Endothelial cell of umbilical vein (primary cell): ENCODE measurements at places on chromosomes 6 and 20. TPM values are rescaled to one million over a fixed set of nuclear protein-coding genes. Genes with fewer than 3 reads are reported as not detected.
A peak's percentile ranks its signal among the peaks of the same experiment; 100 is the strongest.

DNA sequence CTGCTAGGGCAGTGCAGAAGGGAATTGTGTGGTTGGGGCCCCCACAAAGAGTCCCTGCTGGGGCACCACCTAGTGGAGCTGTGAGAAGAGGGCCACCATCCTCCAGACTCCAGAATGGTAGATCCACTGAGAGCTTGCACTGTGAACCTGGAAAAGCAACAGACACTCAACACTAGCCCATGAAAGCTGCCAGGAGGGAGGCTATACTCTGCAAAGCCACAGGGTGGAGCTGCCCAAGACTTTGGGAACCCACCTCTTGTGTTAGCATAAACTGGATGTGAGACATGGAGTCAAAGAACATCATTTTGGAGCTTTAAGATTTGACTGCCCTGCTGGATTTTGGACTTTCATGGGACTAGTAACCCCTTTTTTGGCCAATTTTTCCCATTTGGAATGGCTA lies 328.4 kb upstream of the KHDRBS2 start:
- H3K27me3 ChIP-seq, result no peaks in the 10 kb centered on the region
- H3K4me1 ChIP-seq, result no peaks in the 10 kb centered on the region
- no peak overlapping the region for H3K27ac ChIP-seq
- H3K4me3 ChIP-seq, result no peak overlapping the region
- no peak for DNase-seq

DNA sequence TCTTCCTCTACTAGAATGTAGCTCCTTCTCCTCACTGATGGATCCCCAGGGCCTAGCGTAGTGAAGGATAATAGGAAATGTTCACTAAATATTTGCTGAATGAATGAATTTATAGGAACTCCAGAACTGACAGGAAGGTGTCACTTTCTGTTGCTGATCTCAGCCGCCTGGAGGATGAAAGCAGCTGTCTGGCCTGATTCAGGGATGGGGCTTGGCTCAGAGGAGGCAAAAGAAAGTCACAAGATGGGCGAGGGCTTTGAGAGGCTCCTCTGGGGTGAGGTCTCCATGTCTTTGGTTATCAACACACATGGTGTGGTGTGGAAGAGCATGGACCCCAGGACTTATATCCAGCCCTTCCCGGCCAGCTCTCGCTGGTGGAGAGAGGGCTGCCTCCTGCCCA lies 11.5 kb upstream of the CCDC167 start:
- peaks cover 38% of the 10 kb centered on the region for H3K27me3 ChIP-seq
- no peaks in the 10 kb centered on the region for H3K4me1 ChIP-seq
- DNase-seq, result no peak
- H3K4me3 ChIP-seq, result no peak overlapping the region
- H3K36me3 ChIP-seq, result no peaks in the 10 kb centered on the region

Gene RAET1L
- not detected in 2 replicates for total RNA-seq

Gene TRIM40
- not detected in 2 replicates for total RNA-seq

GRCh38 chr6:156024339-156024738 lies 568.7 kb upstream of the NOX3 start:
- no peak overlapping the region for H3K27ac ChIP-seq
- H3K4me1 ChIP-seq, result no peaks in the 10 kb centered on the region
- no peak overlapping the region for H3K4me3 ChIP-seq
- H3K36me3 ChIP-seq, result no peaks in the 10 kb centered on the region

GRCh38 chr6:129889580-129889979 lies 28.5 kb upstream of the TMEM244 start:
- no peak overlapping the region for H3K27ac ChIP-seq
- no peaks in the 10 kb centered on the region for H3K27me3 ChIP-seq
- peak; percentile 77 for DNase-seq
- no peaks in the 10 kb centered on the region for H3K36me3 ChIP-seq
- no peak overlapping the region for H3K4me3 ChIP-seq
- H3K4me1 ChIP-seq, result peaks cover 18% of the 10 kb centered on the region

DNA sequence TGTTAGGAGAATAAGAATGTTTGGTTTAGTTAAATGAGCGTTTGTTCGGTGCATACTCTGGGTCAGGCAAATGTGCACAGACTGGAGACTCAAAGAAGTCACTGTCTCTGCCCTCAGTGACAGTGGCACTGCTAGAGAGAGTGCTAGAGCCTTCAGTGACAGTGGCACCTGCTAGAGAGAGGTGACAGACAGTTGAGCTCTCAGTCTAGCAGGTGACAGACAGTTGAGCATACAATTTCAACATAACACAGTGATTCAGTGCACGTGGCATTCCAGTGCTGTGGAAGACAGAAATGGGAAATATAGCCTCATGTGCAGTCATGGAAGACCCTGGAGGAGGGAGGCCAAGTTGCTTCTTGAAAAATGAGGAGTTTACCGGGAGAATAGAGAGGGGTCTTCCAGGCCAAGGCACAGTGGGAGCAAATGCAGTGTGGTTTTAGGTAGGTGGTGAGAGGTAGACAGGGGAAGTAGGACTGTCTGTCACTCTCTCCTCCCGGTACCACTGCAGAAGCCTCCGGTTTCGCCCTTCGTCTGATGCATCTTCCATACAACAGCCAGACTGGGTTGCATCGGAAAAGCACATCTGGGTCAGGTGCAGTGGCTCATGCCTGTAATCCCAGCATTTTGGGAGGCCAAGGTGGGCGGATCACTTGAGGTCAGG lies 107.9 kb upstream of the CLDN20 start:
- H3K27me3 ChIP-seq, result no peaks in the 10 kb centered on the region
- no peak for DNase-seq
- no peaks in the 10 kb centered on the region for H3K36me3 ChIP-seq

Gene LZTS3
- 3.6 and 4.5 TPM in 2 replicates for total RNA-seq

Gene RSPO3
- total RNA-seq, result 8.6 and 11.1 TPM in 2 replicates

- H3K27me3 ChIP-seq, result peaks cover 36% of the 10 kb centered on the region
- H3K4me3 ChIP-seq, result no peak overlapping the region
- peaks cover 6% of the 10 kb centered on the region for H3K4me1 ChIP-seq
- H3K36me3 ChIP-seq, result no peaks in the 10 kb centered on the region
- DNase-seq, result no peak
- H3K27ac ChIP-seq, result no peak overlapping the region
Measured at GRCh38 chr6:117448732-117449485, 23.2 kb upstream of the ROS1 start.

Gene LTB
- 1.2 and 1.3 TPM in 2 replicates for total RNA-seq

GRCh38 chr6:161011492-161012480 lies 20.2 kb downstream of the MAP3K4 start:
- peak; percentile 73 for DNase-seq
- peaks cover 8% of the 10 kb centered on the region for H3K4me1 ChIP-seq
- H3K27ac ChIP-seq, result no peak overlapping the region
- no peaks in the 10 kb centered on the region for H3K27me3 ChIP-seq
- no peak overlapping the region for H3K4me3 ChIP-seq

DNA sequence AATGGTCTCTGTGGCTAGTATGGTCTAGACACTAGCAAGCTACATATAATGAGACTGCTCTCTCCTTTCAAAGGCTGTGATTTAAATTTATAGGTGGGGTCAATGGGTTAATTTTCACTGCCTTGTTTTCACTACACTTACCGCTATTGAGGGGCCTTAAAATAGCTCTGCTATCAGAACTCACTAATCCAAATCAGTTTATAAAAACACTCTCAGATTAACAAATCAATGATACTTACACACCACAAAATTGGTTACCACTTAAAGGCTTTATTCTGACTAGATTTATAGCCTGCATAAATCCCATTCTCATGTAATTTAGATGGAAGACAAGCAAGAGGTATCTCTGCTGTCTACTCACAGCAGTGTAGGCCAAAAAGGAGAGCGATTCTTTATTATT lies 313.0 kb upstream of the AGPAT4 start:
- H3K27me3 ChIP-seq, result no peaks in the 10 kb centered on the region
- H3K36me3 ChIP-seq, result no peaks in the 10 kb centered on the region
- DNase-seq, result no peak
- H3K4me1 ChIP-seq, result no peaks in the 10 kb centered on the region
- H3K4me3 ChIP-seq, result no peak overlapping the region
